ENCODE measurements at places on chromosomes 3 and 15.

GRCh38 chr3:197306374-197307086 is 8.1 kb upstream of the DLG1 start:
- DNase-seq: peak; percentile 91

DNA sequence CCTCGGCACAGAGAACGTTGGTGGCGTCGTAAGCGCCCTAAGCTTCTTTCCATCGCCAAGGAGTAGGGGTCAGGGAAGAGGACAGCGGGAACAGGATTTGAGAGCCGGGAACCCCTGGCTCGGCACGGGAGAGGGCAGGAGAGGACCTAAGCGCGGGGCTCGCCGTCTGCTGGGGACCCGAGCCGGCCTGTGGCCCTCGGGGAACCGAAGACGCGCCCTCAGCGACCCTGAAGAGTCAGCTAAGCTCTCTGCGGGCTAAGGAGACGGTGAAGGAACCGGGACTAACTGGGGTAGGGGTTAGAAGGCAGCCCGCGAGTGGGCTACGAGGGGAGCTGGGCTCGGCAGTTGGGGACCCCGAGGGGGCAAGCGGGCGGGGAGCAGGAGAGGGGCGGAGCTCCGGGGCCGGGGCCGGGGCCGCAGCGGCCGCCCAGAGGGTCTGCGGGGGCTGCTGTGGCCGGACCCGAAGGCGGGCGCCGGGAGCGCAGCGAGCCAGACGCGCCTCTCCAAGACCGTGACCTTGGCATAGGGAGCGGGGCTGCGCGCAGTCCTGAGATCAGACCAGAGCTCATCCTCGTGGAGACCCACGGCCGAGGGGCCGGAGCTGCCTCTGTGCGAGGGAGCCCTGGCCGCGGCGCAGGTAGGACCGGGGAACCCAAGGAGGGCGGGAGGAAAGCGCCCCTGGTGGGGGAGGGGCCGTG is 574 bp downstream of the CASR start:
- no peak for DNase-seq

GRCh38 chr3:56053727-56054126 is 414.5 kb downstream of the ERC2 start:
- no peak for DNase-seq

DNA sequence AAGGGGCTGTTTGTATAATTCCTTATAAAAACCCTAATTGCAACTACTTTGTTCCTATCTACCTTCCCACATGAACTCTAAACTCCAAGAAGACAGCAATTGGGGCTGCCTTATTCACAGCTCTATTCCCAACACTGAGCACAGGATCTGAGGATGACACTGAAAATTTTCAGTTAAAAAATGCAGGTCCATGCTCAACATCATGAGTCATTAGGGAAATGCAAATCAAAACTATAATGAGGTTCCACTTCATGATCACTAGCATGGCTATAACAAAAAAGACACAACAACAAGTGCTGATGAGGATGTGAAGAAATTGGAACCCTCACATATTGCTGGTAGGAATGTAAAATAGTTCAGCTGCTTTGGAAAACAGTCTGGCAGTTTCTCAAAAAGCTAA is 12.9 kb downstream of the SUMF1 start:
- DNase-seq: peak; percentile 8

DNA sequence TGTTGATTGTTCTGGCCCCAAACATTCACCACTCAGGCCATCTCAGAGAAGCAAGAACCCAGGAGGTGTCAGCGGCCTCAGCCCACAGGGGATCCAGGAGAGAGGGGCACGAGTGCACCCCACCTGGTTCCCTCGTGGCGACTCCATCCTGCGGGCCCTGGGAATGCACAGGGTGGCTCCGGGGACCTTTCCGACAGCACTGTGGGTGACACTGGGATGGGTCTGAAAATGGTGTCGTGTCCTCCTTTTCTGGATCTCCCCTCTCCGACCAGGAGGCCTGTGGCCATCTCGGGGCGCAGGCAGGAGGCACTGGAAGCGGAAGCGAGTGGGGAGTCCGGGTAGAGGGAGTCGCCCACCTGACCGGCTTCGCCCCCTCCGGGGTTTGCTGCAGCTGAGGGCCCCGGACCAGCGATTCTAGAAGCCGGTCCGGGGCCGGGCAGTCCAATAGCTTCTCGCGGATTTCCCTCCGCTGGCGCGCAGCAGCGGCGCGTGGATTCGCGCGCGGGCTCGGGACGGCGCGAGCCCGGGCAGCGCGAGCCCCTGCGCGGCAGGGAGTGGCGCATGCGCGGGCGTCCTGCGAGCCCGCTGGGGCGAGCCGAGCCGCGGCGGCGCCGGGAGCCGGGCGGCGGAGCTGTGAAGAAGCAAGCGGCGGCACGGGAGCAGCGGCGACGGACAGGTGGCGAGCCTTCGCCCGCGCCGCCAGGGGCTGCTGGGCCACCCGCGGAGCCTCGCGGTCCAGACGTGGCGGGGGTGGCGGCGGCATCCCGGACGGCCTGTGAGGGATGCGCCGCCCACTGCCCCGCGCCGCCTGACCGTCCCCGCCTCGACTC is at the start of gene DOCK3:
Gene DOCK3, plus strand, starts transcription at position 579 of the 830 bp plus-strand sequence. CDS start 337 bp downstream, outside the sequence.
- peak; percentile 39 for DNase-seq

GRCh38 chr15:70474471-70475406 is 288.6 kb downstream of the UACA start:
- peak; percentile 88 for DNase-seq

DNA sequence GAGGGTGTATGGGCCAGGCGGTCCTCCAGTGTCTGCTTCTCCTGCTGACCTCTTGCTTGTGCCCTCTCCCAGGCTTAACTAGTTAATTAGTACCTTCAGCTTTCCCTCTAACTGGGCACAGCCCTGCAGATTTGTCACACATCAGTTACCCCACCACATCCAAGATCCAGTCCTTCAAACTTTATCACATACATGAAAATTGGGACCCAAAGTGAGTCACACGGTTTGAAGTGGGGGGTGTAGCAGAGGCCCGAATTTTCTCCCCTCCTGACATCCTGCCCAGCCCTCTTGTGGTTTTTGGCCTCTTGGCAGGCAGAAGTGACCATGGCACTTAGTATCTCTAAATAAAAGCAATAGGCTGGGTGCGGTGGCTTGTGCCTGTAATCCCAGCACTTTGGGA is 3.9 kb downstream of the MAPKAPK3 start:
- DNase-seq: peak; percentile 35

DNA sequence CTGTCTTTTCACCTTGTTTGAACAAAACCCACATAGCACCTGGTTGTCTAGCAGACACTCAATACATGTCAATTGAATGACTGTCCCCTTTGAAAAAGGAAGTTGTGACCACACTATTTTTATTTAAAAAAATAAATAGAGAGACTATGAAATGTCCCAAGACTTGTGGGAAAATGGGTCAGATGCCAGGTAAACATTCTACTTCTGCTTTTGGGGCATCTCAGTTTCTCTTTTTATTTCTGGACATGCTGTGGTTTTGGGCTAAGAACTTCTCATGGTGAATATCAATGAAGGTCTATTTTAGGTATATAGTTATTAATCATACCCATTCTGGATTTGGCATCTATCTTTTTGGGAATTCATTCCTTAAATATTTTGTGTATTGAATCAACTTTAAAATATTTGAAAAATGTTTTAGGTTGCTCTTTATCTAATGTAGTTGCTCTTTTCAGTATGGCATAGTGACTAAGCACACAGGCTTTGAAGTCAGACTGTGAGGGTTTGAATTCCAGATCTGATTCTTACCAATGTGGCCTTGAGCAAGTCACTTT is 4.4 kb downstream of the TMEM45A start:
- peak; percentile 77 for DNase-seq

- no peak for DNase-seq
Observed at GRCh38 chr3:167843886-167844285, 108.4 kb downstream of the SERPINI1 start.

GRCh38 chr3:79976466-79976865 is 208.7 kb upstream of the ROBO1 start:
- DNase-seq: no peak

DNA sequence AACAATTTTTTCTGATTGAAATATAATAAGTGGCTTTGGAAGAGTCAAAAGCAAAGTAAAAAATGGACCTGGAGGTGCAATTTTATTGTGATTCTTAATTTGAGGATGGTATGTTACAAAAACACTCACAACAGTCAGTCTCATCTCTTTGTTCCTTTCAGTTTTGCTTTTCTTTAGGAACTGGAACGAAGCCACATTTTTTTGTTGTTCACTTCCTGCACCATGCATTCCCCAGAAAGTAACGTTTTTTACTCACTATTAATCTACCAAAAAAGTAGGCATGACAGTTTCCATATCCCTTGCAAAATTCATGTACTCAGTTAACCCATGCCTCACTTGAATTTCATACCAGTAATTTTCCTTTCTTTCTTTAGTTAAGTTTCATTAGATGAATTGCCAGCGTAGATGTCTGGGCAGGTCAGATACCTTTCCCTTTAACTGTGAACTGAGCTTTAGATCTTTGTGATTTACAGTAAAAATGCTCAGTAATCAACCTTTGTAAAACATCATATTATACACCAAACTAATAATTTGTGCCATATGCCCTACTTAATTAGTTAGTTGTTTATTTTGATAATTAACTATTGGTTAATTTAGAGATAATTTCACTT is 384.3 kb downstream of the ROBO1 start:
- peak; percentile 51 for DNase-seq

DNA sequence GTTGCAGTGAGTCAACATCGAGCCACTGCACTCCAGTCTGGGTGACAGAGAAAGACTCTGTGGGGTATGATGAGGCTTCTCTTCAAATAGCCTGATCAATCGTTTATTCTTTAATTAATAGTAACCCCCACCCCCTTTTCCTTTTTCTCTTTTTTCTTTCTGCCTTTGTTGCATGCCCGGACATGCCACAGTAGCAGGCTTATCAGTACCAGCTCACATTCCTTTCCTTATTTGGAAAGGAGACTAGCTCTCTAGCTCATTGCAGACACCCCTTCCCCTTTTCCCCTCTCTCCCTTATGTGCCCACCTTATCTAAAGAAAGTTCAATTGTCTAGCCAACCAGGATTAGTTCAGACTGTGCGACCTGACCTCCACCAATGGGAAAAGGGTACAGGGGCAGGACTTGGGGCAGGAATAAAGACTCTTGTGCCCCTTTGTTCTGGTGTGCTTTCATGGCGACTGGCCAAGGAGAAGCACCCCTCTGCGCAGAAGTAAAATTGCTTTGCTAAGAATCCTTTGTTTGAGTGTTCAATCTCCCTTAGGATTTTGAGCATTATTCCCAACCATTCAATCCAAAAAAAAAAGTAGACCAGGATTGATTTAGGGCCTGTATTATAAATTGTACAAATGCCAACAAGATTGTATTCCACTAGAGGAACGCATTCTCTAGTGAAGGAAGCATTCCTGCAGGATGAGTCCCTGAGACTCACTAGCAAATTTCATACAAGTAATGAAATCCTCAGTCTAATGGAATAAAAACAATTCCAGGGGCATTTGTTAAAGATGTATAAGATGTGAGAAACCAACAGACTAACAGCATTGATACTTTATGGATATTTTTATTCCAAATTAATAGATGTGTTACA is 95.8 kb upstream of the SNRPN start:
- DNase-seq: no peak

DNA sequence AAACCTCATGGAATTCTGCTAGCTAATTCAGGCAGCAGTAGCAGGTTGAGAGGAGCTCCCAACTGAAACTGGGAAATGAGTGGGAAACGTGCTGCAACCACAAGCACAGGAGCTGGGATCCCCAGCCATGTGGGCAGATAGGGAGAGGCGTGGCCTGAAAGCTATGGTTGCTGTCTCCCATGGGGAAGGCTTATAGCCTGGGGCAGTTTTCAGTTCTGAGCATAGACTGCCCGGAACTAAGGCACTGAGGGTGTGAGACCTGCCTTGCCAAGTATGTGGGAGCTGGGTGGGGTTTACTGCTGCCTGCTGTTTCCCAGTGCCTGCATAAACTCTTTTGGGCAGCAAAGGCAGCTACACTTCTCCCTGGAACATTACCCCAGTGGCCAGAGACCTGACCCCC is 229.5 kb downstream of the TUSC7 start:
- DNase-seq: peak; percentile 58

DNA sequence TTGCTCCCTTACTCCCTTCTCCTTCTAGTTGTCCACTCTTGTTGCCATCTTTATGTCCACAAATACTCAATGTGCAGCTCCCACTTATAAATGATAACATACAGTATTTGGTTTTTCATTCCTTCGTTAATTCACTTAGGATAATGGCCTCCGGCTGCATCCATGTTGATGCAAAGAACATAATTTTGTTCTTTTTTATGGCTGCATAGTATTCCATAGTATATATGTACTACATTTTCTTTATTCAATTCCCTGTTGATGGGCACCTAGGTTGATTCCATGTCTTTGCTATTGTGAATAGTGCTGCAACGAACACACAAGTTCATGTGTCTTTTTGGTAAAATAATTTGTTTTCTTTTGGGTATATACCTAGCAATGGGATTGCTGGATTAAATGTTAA is 21.3 kb upstream of the P3H2 start:
- DNase-seq: no peak

DNA sequence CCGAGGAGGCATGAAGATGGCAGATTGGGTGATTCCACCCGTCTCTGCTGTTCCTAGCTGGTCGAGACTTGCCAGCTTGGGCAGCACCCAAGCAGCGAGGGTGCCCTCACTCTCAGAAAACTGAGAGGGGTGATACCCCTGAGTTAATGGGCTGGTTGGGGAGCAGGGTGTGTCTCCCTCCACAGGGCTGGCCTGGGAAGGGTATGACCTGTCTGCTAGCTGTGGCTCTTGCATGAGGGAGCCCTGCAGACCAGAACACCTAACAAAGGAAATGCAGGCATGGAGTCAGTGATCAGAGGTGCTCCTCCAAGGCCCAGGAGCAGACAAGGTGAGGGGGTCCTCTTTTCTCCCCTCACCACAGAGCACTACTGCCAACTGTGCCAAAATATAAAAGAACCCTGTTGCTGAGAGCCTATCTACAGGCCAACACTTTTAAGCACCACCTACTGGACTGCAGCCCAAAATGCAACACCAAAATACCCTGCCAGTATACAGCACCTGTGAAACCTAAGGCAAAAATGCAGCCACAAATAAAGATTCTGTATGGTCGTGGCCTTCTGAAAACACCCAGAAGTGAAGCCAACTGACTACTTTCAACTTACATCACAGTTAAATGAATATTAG is 35.8 kb upstream of the PPM1L start:
- DNase-seq: peak; percentile 19

DNA sequence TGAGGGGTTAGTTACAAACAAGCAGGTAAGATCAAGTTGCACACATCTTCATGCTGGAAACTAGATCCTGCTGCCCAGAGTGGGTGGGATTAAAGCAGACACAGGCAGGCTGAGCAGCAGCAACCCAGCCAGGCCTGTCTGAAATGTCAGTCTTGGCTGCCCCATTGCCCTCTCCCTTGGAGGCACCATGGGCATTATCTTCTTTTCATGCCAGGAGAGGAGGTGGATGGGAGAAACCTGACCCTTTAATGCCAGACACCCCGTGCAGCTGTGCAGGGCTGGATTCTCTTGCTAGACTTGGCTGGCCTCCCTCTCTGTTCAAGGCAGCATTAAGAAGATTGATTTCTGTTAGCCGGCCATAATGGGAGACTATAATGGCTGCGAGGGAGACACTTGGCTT is 23.0 kb upstream of the EPHB1 start:
- DNase-seq: no peak

- peak; percentile 49 for DNase-seq
Observed at GRCh38 chr3:107430996-107431245, 53.7 kb downstream of the CCDC54 start.

DNA sequence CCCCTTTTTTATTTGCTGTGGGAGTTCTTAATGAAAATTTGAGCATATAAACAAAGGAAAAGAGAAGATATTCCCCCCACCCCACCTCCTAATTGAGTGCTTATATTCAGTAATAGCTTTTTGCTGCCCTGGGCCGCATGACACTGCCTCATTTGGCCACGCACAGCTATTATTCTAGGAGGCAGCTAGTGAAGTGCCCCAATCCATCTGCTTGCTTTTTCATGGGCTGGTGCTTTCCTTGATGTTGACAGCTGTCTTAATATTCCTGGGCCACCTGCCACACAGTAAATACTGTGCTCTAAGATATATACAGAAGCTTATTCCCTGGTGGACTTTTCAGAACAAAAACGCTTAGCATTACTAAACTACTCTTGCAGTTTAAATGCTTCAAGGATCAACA is 3.8 kb upstream of the CRYBG3 start:
- no peak for DNase-seq
